ENCODE measurements at places on chromosomes 6 and 20.

- peak; percentile 6 for DNase-seq
These were observed 85.7 kb upstream of the FOXC1 start for GRCh38 chr6:1524040-1524480.

DNA sequence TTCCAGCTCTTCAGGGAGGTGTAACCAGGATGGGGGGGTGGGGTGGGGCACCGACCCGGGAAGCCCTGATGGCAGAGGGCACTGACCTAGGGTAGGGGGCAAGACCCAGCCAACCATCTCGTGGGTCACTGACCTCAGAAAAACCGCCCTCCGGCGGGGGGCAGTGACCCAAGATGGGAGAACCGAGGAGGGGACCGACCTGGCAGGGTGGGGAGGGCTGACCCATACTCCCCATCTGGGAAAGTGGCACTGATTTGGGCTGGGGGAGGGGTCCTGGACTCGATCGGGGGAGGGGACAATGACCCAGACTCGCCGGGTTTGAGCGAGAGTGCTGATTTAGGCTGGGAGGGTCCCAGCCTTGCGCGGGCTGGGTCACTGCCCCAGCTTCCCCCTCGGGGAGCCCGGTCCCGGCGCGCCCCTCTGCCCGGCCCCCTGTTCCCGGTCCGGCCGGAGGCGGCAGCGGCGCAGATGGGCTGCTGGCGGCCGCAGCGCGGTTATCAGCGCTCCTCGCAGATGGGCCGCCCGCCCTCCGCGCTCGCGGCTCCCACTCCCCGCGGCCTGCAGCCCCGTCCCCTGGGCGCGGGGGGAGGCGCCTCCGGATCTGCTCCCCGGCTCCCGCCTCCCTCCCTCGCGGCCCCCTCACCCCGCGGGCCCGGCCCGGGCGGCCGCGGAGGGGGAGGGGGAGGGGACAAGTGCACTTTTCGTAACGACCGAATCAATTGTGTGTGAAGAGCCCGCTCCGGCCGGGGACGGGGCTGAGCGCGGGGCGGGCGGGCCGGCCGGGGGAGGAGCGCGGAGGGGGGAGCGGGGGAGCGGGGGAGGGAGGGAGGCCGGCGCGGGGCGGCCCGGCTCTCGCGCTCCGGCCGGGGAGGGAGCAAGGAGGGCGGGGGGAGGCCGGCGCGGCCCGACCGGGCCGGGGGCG is 2.2 kb downstream of the NOL4L start:
- no peak for DNase-seq

DNA sequence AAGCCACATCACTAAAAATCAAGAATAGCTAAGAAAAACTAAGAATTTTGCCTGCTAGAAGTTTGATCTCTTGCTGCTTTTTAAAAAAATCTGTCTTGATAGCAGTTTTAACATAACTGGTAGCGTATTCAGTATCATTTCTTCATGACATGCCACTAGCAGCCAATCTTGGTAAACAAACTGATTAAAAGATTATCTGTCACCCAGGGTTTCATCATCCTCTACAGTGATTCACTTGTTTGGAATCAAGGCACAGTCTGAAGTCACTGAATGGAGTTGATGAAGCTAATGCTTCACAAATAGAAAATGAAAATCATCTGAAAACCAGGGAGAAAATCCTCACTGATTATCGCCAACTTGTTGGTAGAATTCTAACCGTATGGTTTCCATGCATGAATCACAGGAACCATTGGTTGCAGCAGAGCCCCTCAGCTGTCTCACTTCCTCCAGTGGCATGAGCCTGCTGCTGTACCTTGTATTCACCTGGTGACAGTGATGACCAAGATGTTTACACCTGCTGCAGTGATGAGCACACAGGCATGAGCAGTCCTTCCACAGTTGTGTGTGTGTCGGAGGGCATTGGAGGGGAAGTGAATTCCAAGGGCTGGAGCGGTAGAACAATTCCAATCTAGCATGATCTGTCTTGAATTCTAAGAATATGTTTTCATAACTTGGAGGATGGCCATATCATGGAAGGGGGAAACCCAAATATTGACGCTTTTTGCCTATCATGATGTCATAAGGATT is 275.0 kb downstream of the KHDC1L start:
- no peak for DNase-seq

DNA sequence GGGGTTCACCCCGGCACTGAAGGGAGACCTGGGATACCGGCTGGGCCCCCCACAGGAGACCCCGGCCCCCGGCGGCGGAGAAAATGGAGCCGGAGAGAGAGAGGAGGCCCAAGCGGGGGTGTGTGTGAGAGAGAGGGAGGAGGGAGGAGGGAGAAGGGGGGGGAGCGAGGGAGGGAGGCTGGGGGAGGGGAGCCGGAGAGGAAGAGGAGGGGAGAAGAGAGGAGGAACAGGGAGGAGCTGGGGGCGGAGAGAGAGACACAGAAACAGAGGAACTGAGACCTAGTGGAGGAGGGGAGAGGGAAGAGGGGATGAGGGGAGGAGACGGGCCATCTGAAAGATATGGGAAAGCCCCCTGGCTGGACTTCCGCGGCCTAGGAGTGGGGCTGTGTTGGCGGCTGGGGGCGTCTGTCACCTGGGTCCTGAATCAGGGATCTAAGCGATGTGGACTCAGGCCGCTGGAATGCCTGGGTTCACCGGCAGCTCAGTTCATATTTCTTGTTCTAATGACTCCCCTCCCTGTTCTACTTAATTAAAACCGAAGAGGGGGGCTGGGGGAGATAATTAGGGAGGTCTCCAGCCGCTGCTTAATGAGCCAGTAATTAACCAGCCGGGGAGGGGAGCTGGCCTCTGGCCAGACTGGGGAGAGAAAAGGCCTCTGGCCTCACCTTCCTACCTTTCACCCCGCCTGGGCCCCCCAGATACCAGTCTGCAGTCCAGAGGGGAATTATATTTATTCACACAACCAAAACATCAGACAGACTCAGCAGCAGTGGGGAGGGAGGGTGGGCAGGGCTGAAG is at the start of gene PBX2:
TSS of gene PBX2 (minus strand) at position 149 of the 798 bp plus-strand sequence. CDS start 287 bp downstream, outside the sequence.
- peak; percentile 88 for DNase-seq

DNA sequence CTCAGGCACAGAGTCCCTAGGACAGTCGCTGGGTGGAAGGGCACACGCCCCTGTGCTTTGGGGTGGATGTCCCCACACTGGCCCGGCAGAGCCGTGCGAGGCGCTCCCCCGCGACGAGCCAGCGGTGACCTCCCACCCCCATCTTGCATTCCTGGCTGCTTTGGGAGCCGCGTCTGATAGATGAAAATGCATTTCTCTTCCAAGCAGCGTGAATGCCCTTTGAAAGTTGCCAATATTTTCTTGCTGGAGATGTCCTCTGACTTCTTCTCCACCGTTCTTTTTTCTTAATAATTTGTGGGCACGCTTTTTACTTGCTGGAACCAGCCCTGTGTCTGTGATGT is 29.9 kb downstream of the COL20A1 start:
- DNase-seq, result no peak

DNA sequence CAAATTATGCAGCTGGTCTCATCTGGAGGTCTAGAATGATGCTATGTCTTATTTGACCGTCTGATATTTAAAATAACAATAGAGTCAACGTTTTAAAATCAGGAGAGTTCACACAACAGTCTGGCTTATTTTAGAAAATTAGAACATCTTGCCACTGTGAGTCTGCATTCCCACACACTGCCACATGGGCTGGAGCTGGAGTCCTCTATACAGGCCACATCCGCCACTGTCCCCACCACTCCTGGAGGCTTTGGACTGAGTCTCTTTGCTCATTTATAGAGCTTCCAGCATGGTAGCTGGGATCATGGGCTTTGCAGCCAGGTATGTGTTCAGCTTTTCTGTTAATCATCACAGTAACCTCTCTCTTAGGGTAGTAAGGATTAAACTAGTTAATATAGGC is 68.8 kb upstream of the ZNFX1 start:
- DNase-seq, result no peak

GRCh38 chr6:113048741-113049140 is 701.6 kb downstream of the RFPL4B start:
- no peak for DNase-seq

- peak; percentile 66 for DNase-seq
These were observed 2.4 kb downstream of the PREP start for GRCh38 chr6:105400501-105400900.

- DNase-seq, result no peak
These were observed 30.4 kb downstream of the TCF21 start for GRCh38 chr6:133919362-133919761.

DNA sequence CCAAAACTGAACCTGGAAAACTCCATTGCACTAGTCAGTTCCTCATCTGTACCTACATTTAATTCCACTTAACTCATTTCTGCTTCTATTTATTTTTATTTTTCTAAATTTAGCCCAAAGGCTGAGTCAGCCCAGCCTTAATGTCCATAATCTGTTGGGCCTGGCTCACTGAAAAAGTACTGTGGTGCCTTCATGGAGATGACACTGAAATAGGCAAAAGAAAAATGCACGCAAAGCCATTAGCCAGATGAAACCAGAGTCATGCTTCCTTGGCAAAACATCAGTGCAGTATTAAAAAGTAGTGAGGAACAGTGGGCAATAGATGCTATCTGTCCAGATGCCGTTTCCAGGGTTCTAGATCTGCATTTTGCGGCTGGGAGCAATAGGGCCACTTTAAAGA is 14.7 kb upstream of the PLCB4 start:
- DNase-seq, result no peak

- DNase-seq, result no peak
These were observed 21.7 kb downstream of the TAF8 start for GRCh38 chr6:42071881-42072583.

DNA sequence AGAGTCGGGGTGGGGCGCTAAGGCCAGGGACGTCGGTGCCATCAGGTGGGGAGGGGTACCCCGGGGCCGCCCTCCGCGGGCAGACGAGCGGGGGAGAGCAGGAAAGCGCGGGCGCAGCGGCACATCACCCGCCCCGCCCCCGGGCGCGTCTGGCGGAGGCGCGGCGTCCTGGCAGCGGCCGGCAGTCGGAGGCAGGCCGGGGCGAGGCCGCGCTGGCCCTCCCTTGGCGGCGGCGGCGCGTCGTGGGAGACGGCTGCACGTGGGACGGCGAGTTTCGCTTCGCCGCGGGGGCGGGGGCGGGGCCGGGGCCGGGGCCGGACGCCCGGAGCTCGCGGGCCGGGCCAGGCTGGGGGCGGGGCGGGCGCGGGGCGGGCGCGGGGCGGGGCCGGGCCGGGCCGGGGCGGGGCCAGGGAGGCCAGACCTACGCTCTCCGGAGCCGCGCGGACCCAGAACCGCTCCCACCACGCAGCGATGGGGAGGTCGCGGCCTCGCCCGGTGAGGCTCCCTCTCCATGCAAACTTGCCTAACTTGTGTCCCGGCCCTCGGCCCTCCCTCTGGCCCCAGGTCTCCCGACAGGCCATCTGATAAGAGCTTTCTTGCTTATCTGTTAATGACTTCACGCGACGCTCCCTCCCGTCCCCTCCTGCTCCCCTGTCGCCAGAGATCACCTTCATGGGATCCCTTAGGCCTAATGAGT is 12.5 kb downstream of the ITPR3 start:
- peak; percentile 68 for DNase-seq

DNA sequence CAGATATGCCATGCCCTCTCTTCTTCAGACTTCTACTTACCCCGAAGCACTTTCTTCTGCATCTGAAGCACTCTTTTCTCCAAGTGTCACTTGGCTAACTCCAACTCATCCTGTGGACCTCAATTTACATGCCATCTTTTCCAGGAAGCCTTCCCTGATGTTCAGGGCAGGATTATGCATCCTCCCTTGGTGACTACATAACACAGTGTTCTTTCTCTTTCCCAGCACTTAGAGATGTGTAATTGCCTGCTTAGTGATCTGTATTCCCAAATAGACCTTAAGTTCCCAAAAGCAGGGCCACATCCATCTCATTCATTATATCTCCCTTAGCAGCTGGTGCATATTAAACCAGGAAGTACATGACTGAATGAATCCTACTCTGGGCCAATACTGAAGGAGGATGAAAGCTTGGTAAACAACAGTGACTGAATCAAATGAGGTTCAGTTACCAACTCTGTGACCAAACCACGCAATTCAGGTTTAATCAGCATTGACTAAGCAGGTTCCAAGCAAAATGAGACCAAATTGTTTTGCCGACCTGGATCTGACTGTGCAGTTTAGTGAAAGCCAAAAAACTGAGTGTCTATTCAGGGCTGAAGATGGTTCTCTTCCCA is 121.4 kb upstream of the TCF21 start:
- no peak for DNase-seq

DNA sequence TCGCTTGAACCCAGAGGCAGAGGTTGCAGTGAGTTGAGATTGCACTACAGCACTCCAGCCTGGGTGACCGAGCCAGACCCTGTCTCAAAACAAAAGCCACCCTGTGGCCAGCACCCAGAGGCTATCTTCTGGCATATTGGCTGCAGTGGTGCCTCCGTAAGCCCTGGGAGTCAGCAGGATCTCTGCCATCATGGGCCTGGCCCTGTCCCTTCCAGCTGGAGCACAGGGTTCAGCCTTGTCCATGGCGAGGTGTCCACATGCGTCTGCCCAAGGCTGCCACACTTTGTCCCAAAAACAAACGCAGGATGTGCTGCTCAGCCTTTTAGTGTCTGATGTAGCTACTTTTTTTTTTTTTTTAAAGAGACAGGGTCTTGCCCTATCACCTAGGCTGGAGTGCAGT is 15.4 kb upstream of the MTG2 start:
- no peak for DNase-seq

Data from inflammatory macrophage treated with lipopolysaccharide for 1 hour (primary cell).